ENCODE measurements at places on chromosomes 7 and 10. TPM values are rescaled to one million over a fixed set of nuclear protein-coding genes. Genes with fewer than 3 reads are reported as not detected.

ATP6V0E2 gene
- total RNA-seq, result 32.6 TPM

ALOX5 gene
- not detected for total RNA-seq

UPK3BL2 gene
- total RNA-seq, result 26.2 TPM

EVX1 gene
- not detected for total RNA-seq

- no peaks in the 10 kb centered on the region for H3K4me1 ChIP-seq
- no peaks in the 10 kb centered on the region for H3K27me3 ChIP-seq
- no peaks in the 10 kb centered on the region for H3K36me3 ChIP-seq
- DNase-seq, result no peak
- no peak overlapping the region for H3K4me3 ChIP-seq
Observed at GRCh38 chr10:47101196-47101595, 190.0 kb downstream of the PTPN20 start.

GRCh38 chr10:95531994-95532399, 29.2 kb downstream of the SORBS1 start:
- H3K36me3 ChIP-seq, result no peaks in the 10 kb centered on the region
- no peak overlapping the region for H3K27ac ChIP-seq
- DNase-seq, result no peak
- H3K27me3 ChIP-seq, result peaks cover 5% of the 10 kb centered on the region
- no peak overlapping the region for H3K4me3 ChIP-seq

DNA sequence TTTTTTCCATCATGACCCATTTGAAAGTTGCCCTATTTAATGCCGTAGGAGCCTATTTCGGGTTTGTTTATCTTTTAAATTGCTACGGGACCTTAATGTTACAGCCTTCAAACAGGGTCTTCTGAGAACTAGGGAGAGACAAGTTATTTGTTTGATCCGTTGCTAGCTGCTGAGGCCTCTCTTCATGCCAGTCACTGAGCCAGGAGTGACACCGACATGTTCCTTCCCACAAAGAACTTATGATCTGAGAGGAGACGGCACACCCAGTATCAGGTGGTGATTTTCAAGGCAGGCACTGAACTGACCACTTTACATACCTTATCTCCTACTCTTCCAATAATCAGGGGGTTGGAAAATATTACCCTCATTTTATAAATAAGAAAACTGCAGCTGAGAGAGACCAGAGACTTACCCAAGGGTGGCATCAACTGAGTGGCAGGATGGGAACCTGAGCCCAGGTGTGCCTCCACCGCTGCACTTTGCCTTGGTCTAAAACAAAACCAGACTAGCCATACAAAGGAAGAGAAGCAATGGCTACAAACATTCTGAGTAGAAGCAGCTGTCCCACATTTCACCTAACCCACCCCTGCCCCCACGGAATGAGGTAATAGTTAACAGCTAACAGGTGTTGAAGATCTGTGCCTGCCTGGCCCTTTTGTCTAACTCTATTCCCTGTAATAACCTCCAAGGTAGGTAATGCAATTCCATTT, 40.5 kb downstream of the PPP1R3C start:
- DNase-seq, result no peak
- H3K27ac ChIP-seq, result no peak overlapping the region
- peaks cover 38% of the 10 kb centered on the region for H3K27me3 ChIP-seq
- H3K4me3 ChIP-seq, result no peak overlapping the region
